ENCODE measurements at places on chromosomes 12 and 14.

- no peak for DNase-seq
Measured at GRCh38 chr12:211639-212414, 2.1 kb downstream of the SLC6A12 start.

- peak; percentile 5 for DNase-seq
Measured at GRCh38 chr12:42094277-42094676, 50.4 kb downstream of the GXYLT1 start.

- no peak for DNase-seq
Measured at GRCh38 chr12:102756530-102756929, 160.5 kb downstream of the PAH start.

DNA sequence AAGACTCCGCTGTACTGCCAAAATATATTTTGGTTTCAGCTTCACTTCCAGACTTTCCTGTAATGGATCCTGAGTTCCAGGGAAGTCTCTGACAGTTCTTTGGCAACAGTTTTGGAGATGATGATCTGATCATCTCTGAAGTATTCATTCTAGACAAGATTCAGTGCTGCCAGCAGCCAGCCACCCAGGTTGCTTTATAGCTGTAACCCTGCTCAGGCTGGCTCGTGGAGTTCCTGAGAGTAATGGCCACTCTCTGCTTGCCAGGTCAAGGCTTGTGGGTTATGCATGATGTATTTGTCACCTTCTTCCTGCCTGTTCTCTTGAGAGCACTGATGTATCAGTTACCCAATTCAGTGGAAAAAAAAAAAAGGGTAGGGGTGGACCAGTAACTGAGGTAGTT, 124.3 kb downstream of the PPHLN1 start:
- DNase-seq: no peak

GRCh38 chr12:18476861-18477260, 215.5 kb downstream of the PIK3C2G start:
- DNase-seq: no peak

- no peak for DNase-seq
Measured at GRCh38 chr12:11568762-11569478, 80.6 kb upstream of the ETV6 start.

GRCh38 chr14:60089221-60089620, 2.5 kb upstream of the PCNX4 start:
- DNase-seq: no peak

GRCh38 chr12:131044760-131045381, 91.2 kb downstream of the ADGRD1 start:
- DNase-seq: no peak

- no peak for DNase-seq
Measured at GRCh38 chr12:76919383-76920171, 40.8 kb upstream of the CSRP2 start.

GRCh38 chr12:106001837-106002218, 136.9 kb downstream of the NUAK1 start:
- no peak for DNase-seq

DNA sequence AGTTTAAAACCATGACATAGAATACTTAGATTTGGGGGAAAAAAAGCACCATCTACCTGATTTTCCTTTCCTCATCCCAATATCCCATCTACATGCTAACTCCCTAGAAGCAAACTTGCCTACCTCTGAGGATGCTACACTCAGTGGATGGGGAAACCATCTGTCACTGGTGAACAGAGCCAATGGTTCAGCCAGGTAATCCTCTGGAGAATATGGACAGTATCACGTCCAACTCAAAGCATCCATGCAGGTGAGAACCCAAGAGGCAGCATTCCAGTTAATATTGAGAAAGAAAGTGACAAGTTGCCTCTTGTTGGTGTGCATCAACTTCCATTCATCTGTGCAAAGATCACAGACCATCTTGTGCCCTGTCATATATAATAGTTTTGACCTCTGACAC, 73.2 kb downstream of the NUAK1 start:
- no peak for DNase-seq

- DNase-seq: no peak
Measured at GRCh38 chr14:40623643-40624042, 983.0 kb upstream of the LRFN5 start.

DNA sequence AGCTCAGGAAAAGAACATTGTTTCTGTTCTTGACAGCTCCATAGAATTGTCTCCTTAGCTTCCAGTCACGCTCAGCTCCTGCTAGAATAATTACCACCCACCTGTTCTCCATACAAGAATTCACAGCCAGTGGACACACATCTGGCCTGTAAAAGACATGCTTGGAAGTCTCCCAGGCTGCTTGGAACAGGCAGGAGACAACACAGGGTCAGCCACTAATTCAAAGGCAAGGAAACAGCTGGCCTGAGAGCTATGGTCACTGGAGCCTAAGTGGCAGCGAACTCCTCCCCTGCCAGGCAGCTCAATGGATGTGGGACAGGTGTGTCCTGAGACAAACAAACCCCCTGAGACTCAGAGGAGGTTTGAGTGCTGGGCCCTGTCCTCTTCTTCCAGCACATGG, 22.9 kb upstream of the LTBP2 start:
- DNase-seq: no peak

GRCh38 chr12:62044450-62045135, 215.6 kb upstream of the USP15 start:
- DNase-seq: no peak

GRCh38 chr12:116313194-116313927, 35.9 kb upstream of the MED13L start:
- no peak for DNase-seq

DNA sequence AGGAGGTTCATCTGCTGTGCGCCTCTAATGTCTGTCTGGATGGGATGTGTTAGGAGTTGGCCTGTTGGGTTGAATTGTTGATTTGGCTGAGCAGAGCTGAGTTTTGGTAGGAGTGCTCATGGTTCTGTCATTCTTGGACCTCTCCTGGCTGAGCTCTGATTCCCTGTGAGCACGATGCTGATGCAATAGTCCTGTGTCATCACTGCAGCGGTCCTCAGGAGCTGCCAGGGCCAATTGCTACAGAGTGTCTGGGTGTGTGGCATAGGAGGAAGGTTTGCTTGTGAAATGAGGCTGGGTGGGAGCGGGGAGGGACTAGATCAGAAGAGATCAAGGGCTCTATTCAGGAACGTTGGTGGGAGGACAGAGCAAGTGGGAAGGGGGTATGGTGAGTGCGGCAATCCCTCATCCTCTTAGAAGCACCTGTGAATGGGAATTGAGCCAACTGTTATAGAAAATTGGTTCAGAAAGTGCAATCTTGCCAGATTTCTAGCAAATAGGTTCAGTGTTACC, 21.2 kb downstream of the PEX5 start:
- DNase-seq: no peak

- peak; percentile 83 for DNase-seq
Measured at GRCh38 chr14:71720978-71721624, 211.1 kb upstream of the RGS6 start.

- no peak for DNase-seq
Measured at GRCh38 chr12:85057370-85057963, 21.3 kb downstream of the LRRIQ1 start.

- no peak for DNase-seq
Measured at GRCh38 chr14:93240678-93241000, 33.6 kb downstream of the UBR7 start.

GRCh38 chr12:21308785-21309184, 25.9 kb downstream of the SLCO1A2 start:
- DNase-seq: no peak
